ENCODE measurements at places on chromosomes 12 and 14. TPM values are rescaled to one million over a fixed set of nuclear protein-coding genes. Genes with fewer than 3 reads are reported as not detected.

The EVL gene
- 175 TPM for total RNA-seq

The PGF gene
- total RNA-seq, result 0.10 TPM

- no peak for DNase-seq
These were observed 81.2 kb downstream of the CHGA start for GRCh38 chr14:93003945-93004698.

- DNase-seq, result no peak
These were observed 143.7 kb upstream of the FRMD6 start for GRCh38 chr14:51507906-51508511.

DNA sequence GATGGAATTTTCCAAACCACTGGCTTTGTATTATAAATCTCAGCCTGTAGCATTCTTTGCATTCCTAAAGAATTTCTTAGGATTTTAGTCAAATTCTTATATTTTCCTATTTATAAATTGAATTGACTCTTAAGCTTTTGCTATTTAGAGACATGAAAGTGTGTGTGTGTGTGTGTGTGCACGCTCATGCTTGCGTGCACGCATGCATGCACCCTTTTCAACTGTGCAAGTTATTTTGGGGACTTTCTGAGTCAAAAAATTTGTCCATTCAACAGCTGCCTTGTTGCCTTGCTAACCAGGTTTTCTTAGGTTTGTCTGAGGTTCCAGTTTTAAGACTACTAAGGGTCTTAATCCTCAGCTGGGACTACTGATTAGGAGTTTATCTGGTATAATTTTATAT, 42.6 kb downstream of the GPATCH2L start:
- no peak for DNase-seq

- DNase-seq, result no peak
These were observed 65.0 kb upstream of the AMN start for GRCh38 chr14:102857444-102857843.

GRCh38 chr12:131913666-131914065, 15.4 kb upstream of the PUS1 start:
- no peak for DNase-seq

GRCh38 chr12:128245121-128245520, 21.8 kb upstream of the TMEM132C start:
- DNase-seq, result no peak

DNA sequence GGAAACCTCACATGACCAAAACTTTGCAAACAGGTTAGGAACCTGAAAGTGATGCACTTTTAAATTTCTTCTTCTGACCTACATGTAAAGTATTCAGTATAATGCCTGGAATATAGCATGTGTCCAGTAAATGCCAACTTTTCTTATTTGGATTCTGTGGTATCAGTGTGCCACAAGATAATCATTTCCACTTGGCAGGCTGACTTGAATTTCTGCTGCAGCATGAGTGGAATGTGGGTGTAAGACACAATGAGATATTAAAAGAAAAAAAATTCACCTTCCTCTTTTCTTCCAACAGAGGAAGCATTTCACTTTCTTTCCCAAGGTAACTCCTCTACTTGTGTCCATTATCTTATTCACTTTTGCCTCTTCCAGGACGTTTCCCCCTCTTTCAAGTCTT, 141.9 kb upstream of the PRKD1 start:
- no peak for DNase-seq

- no peak for DNase-seq
These were observed 36.0 kb downstream of the ACTN1 start for GRCh38 chr14:68943107-68943506.

GRCh38 chr14:90446405-90446804, 49.6 kb downstream of the CALM1 start:
- no peak for DNase-seq

DNA sequence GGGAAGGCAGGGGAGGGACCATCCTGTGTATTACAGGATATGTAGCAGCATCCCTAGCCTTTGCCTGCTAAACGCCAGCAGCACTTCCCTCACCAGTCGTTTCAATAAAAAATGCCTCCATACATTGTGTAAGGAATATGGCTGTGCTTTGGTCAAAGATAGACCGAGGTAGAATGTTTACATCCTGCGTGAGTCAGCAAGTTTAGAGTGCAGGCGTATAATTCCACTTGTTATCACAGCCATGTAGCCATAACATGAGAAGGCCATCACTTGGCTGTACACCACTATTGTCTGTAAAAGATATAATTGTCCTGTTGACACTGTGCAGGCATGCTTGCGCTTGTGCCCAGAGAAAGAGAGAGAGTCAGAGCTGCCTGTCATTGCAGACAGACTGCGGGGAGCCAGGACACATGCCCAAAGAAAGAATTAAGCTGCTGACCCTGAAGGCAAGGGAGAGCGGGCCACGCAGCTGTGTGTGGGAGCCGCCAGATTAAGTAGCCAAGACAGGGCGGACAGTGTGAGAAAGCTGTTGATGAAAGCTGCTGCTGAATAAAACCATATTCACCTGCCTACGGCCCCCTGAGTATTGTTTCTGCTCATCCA, 68.4 kb downstream of the CRACR2A start:
- no peak for DNase-seq

Measured in activated naive CD4-positive, alpha-beta T cell treated with anti-CD3 and anti-CD28 coated beads for 36 hours (primary cell).